Cerebellar cortex (tissue), 1 donor: ENCODE measurements at places on chromosomes 16 and 17.

DNA sequence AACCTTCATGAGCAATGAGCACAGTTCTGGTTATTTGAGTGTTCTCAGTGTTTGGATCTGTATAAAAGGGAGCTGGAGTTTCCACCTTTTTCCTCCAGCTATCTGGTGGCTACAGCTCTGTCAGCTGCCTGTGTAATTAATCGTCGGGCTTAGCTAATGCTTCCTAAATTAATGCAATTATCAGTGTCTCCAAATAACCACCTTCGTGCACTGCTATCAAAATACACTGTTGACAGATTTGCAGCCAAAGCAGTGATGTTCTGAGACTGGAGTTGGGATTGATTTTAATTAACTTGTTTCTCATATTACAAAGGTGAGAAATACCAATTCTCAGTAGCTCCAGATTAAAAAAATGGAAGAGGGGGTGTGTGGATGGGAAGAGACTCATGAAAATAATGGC lies 325.8 kb downstream of the CBLN1 start:
- DNase-seq = no peak

GRCh38 chr17:79970576-79971068 lies 65.0 kb downstream of the TBC1D16 start:
- DNase-seq = peak; percentile 42

- peak; percentile 54 for DNase-seq
Measured at GRCh38 chr16:83878838-83879237, 20.1 kb upstream of the MLYCD start.

DNA sequence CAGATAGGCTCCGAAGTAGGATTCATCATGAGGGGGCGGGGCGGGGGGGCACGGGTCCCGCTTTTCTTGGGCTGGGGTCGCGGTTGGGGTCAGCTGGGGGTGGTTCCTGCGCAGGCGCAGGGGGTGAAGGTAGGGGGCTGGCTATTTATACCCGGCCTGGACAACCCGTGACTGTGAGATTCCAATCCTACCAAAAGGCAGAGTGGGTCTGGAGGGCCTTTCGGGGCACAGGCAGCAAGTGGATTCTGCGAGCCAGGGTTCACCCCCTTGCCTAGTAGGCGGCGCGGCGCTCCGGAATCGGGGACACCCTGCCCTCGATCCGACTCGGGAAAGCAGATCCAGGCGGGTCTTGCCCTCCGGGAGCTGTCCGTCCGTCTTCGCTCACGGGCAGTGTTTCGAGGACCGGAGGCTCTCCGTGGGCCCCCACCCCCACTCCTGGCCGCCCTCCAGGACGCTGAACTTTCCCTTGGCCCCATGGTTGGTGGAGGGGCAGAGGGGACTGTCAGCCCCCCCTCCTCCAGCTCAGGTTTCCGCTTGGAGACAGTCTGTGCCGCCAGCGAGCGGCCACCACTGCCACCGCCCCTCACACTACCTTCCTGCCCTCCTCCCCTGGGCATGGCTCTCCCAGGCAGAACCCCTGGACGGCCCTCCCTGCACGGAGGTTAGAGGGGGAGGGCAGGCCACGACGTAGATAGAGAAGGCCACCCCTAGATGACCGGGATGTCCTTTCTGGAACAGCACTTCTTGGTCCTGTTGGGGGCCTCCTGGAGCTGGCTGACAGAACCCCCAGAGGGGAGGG lies 634 bp downstream of the SLC2A4 start:
- DNase-seq = no peak

DNA sequence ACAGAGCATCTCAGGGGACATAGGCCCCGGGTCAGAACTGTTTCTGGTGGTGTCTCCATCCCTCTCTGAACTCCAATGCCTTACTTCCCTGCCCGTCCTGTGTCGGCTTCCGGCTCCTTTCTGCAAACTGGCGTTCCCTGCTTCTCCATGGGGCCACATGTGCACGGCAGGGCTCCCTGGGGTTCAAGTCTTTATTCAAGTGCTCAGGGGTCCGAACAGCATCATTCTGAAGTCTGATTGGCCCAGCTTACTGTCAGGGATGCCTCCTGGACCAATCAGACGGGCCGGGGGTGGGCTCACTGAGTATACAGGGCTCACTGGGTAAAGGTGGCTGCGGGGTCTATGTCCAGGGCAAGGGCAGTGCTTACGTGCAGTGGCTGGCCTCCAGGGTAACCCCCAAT lies 17.1 kb downstream of the C16orf82 start:
- DNase-seq = no peak

GRCh38 chr17:81865733-81866439 lies 5.3 kb downstream of the ARHGDIA start:
- no peak for DNase-seq

GRCh38 chr16:2724088-2724676 lies 4.2 kb upstream of the PRSS27 start:
- DNase-seq = no peak

DNA sequence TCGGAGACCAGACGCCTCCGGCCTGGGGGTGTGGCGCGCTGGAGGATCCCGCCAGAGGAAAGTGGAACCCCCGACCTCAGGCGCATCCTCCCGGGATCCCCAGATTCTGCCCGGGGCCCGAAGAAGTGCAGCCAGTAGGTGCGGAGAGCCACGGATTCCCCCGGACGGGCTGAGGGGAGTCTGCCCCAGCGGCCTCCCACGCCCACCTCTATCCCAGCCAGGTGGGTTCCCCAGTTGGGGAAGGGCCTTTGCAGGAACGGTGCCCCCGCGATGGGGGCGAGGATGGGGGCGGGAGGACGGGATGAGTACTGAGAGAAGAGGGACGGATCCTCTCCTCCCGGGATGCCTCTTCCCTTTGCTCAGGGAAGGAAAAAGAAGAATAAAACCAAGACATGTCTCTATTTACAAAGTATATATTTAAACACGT lies 5.1 kb downstream of the CBX8 start:
- DNase-seq = no peak

DNA sequence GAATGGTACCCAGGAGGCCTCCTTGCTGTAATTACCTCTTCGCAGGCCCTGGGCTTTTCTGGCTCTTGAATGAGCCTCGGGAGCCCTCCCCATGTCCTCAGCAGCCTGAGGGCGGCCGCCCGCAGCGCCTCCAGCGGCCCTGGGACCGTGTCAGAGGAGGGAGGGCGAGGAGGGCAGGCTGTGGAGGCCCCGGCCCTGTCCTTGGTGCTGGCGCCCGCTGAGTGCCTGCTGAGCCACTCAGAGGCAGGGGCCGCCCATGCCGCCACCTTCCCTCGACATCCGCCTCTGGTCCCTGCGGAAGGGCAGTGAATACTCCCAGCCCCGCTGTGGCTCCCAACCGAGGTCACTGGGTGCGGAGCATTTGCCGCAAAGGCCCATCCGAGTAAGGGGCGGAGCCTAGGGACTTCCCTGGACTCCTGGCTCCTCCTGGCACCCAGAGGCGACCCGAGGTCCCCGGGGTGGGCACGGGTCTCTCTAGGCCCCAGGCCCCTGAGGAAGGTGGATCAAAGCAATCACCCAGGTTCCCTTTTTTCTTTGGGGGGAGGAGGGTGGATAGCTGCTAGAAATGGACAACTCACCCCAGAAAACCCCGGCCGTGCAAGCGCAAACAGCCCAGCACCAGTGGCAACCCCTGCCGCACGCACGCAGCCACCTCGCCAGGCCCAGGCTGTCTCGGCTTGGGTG lies 2.8 kb downstream of the RBFOX3 start:
- no peak for DNase-seq

DNA sequence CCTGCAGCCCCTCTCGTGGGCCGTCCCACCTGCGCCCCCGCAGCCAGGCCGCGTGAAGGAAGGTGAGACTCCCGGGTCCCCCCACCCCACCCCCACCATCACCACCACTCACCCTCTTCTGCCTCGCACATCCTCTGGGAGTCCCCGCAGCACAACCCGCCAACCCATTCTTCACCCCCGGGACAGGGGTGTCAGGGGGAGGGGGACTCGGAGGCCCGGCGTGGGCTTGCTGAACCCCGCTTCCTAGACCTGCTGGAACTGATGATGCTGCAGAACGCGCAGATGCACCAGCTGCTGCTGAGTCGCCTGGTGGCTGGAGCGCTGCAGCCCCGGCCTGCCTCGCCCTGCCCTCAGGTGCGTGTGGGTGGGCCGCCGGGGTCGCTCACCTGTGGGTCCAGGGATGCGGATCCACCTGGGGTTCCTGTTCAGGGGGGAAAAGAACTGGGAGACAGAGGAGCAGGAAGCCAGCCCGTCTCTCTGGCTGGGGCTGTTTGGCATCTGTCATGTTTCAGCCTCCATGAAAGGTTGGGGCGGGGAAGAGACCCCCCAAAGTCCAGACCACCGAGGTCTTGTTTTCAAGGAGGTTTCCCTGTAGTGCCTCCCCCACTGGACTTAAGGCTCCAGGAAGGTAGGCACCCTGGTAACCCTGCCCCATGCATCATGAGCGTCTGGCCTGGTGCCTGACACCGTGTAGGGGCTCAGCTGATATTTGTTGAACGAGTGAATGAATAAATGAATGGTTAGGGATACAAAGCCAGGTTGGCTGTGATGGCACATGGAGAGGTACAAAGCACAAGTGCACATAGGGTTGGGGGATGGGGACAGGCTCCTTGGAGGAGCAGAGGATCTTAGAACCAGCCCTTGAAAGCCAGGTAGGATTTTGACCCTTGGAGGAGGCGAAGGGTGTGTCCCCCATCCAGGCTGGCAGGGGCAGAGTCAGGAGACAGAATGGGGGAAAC lies 849 bp downstream of the PRR29 start:
- DNase-seq = no peak

- DNase-seq = no peak
Measured at GRCh38 chr16:85716680-85717038, 27.9 kb upstream of the GINS2 start.

DNA sequence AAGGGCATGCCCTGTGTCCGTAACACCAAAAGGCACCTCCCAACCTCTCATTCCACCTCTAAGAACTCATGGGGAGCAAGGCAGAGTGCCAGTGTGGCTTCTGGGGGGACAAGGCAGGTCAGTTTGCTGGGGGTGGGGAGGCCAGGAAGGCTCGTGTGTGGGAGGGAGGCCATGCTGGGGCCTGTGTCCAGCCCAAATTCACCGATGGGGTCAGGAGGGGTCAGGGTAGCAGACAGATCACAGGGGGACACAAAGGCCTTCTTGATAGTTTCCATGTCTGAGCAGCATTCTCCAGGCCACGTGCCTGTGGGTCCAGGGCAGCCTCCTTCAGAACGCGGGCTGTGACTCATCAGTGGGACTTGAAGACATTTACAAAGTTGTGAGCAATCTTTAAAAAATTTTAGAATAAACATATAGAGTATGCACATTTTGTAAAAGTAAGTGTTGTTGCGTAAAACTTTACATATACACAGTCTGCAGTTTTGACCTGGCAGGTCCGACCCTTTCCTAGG lies 20.9 kb downstream of the SPACA3 start:
- no peak for DNase-seq

GRCh38 chr16:25372716-25373115 lies 115.1 kb upstream of the ZKSCAN2 start:
- peak; percentile 0 for DNase-seq

DNA sequence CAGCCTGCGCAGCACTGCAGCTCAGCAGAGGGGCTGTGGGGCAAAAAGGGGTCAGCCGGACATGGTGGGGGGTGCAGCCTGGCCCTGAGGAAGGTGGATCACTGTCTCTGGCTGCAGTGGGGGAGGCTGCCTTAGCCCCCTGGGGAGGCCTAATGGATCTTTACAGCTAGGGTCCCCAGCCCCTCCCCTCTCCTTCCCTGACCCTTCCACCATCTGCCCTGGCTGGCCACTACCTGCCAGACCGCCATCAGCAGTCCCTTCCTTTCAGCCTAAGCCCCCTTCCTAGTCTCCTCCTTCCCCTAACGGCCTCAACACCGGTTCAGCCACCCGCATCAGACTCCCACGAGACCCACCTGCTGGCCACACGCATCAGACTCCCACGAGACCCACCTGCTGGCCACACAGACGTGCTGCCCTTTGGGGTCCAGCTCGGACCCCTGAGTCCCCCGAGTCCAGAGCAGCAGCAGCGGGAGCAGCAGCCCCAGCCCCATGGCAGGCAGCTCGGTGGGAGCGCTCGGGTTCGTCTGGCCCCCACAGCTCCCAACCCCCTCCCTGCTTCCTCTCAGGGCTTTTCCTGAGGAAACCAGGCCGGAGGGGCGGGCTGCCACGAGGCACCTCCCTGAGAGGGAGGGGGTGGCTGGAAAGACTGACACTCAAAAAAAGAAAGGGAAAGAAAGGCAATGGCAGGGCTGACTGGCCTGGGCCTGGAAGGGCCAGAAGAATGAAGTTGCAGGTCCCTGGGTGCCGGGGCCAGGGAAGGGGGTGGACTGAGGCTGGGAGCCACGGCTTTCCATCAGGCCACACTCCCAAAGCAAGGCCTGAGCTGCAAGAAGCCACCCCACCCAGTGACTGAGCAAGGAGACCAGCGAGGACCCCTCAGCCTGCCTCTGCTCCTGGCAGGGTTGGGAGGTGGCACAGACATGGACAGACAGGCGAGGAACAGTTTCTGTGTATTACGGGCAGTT lies at the start of gene SCARF1:
Gene SCARF1 (minus strand): TSS at position 526 of the 965 bp plus-strand sequence. CDS start 35 bp downstream, at position 491.
- DNase-seq = no peak

DNA sequence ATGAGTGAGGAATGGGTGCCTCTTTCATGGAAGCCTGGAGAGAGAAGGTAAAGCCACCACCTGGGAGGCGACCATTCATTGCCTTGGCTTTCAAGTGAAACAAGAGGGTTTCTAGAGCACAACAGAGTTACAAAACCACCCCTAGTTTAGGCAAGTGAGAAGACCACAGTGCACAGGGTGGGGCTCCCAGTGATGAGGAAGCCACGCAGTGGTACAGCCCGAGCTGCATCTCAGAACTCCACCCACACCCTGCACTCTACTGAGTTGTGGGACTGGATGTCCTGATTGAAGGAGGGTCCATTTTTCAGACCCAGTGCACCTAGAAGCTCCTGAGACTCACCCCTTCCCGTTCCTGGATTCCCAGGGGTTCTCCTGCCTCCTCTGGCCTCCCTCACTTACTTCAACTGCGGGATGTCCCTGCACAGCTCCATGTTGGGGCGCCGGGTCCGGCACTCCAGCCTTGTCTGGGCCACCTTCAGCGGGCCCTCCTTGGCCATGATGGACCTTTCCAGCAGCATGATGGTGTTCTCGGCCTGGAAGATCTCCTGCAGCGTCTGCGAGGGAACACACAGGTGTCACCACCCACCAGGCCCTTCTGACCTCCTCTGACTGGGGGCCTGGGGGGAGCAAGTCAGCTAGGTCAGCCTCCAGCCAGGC lies 55.1 kb upstream of the EMP2 start:
- DNase-seq = no peak

- no peak for DNase-seq
Measured at GRCh38 chr17:5705876-5706576, 121.7 kb upstream of the NLRP1 start.

DNA sequence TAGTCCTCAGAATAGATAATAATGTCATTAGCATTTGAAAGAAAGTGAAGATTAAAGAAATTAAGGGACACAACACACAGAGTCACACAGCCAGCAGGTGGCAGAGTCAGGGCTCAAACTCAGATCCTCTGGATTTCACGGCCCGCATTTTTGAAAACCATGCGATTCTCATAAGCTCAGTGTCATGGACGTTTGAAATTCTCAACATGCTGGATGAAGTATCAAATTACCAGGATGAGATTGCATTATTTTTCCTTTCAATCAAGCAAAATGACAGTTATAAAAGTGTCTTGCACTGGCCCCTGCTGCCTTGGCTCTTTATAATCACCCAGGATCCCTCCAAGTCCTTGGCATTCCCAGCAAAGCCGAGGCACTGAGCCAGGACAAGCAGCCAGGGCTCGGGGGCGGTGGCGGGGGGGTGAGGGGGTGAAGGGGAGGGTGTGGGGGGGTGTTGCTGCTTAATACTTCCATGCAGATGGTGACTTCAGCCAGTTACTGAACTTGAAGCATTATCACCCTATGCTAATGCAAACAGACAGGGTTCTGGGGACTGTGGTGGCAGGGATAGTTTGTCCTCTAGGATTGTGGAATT lies 6.6 kb upstream of the BMERB1 start:
- peak; percentile 57 for DNase-seq

- DNase-seq = no peak
Measured at GRCh38 chr16:18788828-18789514, 1.2 kb downstream of the RPS15A start.
